ENCODE measurements at places on chromosomes 12 and 14.
A peak's percentile ranks its signal among the peaks of the same experiment; 100 is the strongest.

DNA sequence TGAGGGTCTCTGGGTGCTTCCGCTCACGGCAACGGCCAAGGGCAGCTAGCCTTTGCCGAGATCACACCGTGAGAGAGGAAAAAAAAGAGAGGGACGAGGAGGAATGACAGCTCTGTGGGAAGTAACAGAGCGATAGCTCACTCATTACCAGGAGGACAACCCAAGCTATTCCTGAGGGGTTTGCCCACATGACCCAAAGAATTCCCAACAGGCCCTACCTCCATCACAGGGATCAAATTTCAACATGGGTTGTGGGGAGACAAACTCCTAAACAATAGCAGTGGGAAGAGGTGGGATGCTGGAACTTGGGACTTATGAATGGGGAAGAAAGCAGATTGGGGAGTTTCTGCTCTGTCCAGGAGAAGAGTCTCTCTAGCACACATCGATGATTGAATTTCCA is 180.6 kb downstream of the LRRK2 start:
- no peak for DNase-seq

DNA sequence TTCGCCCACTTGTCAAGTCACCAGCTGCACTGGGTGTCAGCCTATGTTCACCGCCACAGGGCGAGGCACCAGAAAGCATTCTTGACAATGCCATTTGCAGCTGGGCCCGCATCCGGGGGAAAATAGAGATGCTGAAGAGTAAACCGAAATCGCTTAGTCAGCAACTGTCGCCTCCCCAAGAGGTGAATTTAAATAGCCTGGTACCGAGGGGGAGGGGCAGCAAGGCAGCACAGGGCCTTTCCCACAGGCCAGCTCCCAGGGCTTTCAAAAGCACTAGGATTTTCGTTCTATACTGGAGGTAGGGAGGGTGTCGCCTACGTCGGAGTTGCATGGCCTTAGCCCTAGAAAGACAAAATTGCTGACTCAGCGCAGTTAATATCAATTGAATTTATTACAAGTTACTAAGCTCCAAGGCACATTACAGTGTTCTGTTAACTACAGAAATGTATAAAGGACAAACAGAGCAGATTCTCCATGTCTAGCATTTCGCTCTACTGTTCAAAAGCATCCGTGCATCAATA is 4.3 kb downstream of the IRF2BPL start:
- DNase-seq, result peak; percentile 86

DNA sequence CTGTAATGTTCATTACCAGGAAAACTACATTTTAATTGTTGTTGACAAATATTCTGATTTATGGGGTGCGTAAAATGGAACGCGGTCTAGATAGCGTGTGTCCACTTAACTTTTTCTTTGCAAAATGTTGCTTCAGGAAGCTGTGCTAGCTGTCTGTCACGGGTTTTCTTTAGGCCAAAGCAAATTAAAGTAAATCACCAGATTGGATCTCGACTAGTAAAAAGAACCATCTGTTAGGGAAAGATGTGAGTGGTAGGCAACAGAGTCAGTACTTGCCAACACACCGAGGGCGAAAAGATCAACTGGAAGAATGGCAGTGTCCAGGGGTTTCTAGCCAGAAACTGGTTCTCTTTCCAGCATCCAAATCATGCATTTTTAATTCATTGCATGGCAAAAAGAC is 404.9 kb upstream of the TMPO start:
- DNase-seq, result no peak

DNA sequence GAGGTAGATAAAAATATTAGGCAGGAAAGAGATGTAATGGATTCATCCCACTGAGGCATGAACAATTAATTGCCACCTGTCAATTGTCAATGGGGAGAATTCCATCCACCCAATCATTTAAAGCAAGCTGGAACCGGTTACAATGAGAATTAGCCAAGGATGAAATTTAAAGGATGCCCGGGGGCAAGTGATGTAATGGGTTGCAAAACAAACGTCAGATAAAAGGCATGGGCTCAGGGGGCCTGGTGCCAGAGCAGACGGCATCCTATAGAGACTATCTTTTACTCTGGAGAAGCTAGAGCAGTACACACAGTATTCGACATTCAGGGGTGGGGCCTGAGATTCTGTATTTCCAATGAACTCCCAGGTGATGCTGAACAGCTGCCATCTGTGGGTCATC is 80.5 kb upstream of the ZFP36L1 start:
- no peak for DNase-seq

- no peak for DNase-seq
Measured at GRCh38 chr12:65217086-65217485, 47.7 kb downstream of the LEMD3 start.

GRCh38 chr12:115541891-115542421 is 735.5 kb downstream of the MED13L start:
- DNase-seq, result no peak

DNA sequence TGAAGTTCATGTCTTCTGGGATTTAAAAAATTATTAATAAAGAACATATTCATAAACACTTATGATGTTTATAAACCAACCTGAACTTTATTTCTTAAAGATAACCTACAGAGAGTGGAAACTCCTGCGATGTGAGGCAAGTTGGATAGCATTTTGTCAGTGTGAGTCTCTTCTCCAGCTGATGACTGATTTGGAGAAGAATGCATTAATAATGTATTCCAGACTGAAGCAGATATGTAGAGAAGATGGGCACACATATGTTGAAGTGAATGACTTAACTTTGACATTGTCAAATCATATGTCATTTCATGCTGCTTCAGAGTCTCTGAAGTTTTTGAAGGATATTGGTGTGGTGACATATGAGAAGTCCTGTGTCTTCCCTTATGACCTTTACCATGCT is 7.3 kb downstream of the HELB start:
- no peak for DNase-seq

- no peak for DNase-seq
Measured at GRCh38 chr14:89368490-89369477, 48.2 kb downstream of the FOXN3 start.

DNA sequence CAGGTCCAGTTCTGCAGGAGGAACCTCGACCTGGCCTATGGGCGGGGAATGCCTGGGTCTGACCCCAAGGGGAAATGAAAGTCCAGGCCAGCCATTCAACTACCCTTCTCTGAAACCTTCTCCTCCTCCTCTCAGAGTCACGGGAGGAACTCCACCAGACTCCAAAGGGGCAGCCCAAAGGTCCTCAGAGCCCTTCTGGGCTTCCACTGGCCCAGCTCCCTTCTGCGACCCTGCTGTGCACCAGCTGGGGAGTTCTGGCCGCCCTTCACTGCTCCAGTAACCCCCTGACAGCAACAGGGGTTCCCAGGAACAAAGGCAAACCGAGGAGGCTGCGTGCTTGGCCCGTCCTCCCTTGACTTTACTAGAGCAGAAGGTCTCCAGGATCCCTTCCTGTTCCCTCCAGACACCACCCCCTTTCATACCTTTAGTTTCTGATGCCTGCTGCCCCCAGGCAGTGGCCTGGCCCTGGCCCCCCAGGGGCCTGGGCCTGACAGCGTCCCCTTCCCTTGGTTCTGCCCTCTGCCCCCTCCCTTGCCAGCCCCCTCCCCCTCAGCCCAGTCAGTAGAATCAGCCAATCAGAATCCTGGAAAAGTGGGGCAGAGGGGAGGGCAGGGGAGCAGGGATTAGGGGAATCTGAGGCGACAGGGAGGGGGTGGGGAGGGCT is 850 bp upstream of the ZNF385A start:
- no peak for DNase-seq

- DNase-seq, result no peak
Measured at GRCh38 chr12:5910790-5911548, 34.1 kb downstream of the ANO2 start.

- no peak for DNase-seq
Measured at GRCh38 chr14:33564774-33565630, 385.9 kb downstream of the EGLN3 start.

DNA sequence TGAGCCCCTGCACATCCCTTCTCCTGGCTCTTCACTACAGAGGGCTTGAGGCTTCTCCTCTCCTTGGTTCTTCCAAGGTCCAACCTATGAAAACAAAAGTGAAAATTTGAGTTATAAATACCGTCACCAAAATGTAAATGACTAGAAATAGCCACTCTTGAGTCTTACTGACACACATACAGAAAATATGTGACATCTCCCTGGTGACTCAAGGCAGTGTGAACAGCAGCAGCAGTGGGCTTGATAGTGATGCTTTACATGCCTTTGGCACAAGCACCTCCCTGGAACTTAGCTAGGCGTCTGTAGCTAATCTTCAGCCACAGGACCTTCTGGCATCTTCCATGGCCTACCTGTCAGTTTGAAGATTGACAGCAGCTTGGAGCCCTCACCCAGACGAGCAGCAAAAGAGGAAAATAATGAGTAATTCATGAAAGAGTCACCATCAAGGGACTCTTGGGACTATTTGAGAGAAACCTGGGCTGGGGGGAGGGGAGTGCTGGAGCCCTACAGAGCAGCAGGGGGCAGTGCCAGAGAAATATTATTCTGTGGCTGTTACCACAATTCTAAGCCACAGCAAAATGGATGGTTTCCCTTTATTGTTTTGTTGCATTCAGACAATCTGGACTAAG is 158.0 kb downstream of the KCNK10 start:
- DNase-seq, result no peak

DNA sequence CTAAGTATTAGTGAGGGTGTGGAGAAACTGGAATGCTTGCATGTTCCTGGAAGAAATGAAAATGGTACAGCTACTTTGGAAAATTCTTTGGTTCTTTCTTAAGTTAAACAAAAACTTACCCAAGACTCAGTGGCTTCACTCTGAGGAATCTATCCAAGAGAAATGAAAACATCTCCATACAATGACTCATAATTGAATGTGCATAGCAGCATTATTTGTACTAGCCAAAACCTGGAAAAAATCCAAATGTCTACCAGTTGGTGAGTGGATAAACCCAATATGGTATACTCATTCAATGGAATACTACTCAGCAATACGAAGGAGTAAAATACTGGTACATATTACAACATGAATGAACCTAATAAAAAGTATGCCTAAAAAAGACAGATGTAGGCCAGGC is 18.0 kb upstream of the CRACR2A start:
- DNase-seq, result no peak

DNA sequence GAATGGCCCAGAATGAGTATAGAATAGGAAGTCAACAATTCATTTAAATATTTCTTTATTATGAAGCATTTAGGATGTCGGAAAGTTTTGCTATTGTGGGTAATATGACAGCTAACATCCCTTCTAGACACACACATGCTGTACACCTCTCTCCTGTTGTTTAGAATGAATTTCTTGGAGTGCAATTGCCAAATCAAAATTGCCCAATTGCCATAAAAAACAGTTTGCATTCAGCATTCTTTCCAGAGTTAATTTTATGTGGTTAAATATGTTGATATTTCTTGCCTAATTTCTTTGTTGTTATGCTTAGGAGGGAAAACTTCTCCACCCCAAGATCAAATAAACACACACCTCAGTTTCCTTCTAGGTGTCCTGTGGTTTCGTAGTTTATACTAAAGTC is 16.9 kb upstream of the SMCO2 start:
- DNase-seq, result no peak

DNA sequence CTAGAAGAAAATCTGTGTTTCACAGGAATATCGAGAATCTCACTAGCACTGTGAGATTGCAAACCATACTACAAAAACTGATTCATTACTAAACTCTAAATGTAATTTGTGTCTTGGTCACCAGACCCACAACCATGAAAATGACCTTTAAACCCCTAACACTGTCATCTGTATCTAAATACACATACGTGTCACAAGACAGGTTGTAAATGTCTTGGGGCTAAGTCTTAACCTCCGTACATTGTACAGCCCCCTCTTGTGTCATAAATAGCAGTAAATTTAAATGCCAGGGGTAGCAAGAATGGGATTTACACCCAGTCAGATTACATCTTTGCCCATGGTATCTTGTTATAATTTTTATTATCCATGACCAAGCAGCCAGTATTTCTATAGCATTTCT is 117.3 kb downstream of the GPR135 start:
- DNase-seq, result no peak

DNA sequence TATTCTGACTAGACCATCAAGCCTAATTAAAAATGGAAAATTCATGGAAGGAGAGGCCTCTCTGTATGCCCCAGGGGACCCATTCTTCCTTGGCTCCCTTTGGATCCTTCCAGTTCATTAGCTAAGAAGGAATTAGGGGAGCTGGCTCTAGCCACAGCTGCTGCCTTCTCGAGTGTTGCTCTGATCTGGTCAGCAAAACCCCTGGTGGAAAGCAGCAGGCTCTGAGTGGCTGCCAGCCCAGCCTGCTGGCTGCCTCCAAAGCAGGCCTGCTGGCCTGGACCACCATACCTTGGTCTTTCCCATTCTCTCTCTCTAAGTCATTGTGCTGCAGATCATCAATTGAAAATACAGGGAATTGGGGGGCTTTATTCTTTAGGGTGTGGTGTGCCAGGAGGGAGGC is 29.0 kb upstream of the AKAP6 start:
- no peak for DNase-seq

GRCh38 chr14:51818748-51819380 is 41.5 kb upstream of the GNG2 start:
- DNase-seq, result no peak

GRCh38 chr14:102363182-102363943 is 622 bp downstream of the TECPR2 start:
- peak; percentile 60 for DNase-seq

GRCh38 chr14:72463291-72463866 is 430.5 kb downstream of the DPF3 start:
- DNase-seq, result no peak

DNA sequence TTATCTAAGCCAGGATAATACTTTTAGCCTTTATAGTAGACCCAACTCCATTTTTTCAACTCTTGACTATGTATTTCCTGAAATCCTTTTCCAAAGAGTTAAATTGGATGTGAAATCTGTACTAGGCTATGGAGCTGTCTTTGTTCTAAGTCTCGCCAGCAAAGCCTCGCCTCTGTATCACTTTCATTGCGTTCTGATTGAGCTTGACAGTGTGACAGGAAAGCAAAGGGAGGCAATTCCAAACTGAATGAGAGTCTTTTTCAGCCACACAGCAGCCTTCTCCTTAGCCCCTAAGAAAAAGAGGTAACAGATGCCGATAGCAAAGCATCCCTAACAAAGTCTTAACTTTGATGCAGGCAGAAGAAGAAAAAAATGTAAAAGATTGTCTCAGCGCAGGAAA is 154.6 kb upstream of the OTX2 start:
- DNase-seq, result no peak

- DNase-seq, result no peak
Measured at GRCh38 chr14:34994668-34995067, 11.9 kb downstream of the SRP54 start.

GRCh38 chr14:94548999-94549985 is 11.9 kb upstream of the SERPINA4 start:
- peak; percentile 72 for DNase-seq

GRCh38 chr12:51482929-51483697 is 58.5 kb downstream of the SLC4A8 start:
- DNase-seq, result peak; percentile 33

DNA sequence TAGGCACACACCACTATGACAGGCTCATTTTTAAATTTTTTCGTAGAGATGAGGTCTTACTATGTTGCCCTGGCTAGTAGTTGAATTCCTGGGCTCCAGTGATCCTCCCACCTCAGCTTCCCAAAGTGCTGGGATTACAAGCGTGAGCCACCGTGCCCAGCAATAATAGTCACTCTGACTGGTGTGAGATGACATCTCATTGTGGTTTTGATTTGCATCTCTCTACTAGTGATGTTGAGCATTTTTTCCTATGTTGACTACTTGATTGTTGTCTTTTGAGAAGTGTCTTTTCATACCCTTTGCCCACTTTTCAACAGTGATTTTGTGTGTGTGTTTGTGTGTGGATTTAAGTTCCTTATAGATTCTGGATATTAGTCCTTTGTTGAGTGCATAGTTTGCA is 26.3 kb downstream of the ATP2A2 start:
- no peak for DNase-seq
